IMR-90 (cell line): ENCODE measurements at places on chromosomes 2 and 18. TPM values are rescaled to one million over a fixed set of nuclear protein-coding genes. Genes with fewer than 3 reads are reported as not detected.

- no peak for DNase-seq
These were observed 53.7 kb downstream of the FAM168B start for GRCh38 chr2:131039535-131039907.

- no peak for DNase-seq
These were observed 27.0 kb downstream of the IMPA2 start for GRCh38 chr18:12008181-12008767.

DNA sequence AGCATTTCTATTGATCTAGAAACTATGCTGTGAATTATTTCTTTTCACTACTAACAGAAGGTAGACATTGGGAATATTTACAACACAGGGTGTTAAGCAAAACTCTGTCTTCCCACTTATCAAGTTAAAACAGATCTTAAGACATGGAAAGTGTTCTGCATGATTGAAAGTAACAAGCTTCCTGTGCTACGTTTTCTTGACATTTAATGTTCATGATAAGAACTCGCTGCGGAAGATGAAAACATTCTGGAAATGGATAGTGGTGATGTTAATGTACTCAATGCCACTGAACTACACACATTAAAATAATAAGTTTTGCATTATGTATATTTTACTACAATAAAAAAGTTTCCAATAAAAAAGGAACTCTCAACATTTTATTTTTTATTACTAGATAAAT, 74.4 kb upstream of the SCN7A start:
- DNase-seq, result no peak

GRCh38 chr2:21256006-21256405, 132.2 kb downstream of the TDRD15 start:
- DNase-seq, result no peak

GRCh38 chr2:219520079-219520478, 5.8 kb downstream of the ASIC4 start:
- no peak for DNase-seq

GRCh38 chr2:205642599-205643356, 39.5 kb upstream of the NRP2 start:
- no peak for DNase-seq

DNA sequence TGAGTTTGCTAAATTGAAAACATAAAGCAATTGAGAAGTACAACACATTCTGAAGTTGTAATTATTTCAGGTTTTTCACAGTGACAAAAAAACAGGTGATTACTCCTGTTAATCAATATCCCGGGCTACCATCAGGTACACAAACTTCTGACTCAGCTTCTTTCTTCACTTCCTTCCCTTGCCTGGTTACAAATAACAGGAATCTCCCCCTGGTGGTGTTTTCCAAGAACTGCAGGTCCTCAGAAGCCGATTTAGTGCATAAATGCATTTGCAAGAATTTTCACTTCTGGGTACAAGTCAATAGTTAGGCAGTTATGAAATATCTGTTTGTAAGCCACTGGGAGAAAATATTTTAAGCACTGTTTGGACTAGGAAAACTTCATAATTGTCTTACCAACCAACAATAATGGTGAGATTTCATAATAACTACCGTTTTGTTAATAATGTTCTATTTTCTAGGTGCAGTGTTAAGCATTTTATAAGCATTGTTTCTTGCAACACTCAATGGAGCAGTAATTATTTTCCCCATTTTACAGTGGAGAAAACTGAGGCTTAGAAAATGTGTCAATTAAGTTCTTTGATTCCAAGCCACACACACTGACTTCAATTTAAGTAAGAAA, 12.4 kb upstream of the GMCL1 start:
- peak; percentile 89 for DNase-seq

DNA sequence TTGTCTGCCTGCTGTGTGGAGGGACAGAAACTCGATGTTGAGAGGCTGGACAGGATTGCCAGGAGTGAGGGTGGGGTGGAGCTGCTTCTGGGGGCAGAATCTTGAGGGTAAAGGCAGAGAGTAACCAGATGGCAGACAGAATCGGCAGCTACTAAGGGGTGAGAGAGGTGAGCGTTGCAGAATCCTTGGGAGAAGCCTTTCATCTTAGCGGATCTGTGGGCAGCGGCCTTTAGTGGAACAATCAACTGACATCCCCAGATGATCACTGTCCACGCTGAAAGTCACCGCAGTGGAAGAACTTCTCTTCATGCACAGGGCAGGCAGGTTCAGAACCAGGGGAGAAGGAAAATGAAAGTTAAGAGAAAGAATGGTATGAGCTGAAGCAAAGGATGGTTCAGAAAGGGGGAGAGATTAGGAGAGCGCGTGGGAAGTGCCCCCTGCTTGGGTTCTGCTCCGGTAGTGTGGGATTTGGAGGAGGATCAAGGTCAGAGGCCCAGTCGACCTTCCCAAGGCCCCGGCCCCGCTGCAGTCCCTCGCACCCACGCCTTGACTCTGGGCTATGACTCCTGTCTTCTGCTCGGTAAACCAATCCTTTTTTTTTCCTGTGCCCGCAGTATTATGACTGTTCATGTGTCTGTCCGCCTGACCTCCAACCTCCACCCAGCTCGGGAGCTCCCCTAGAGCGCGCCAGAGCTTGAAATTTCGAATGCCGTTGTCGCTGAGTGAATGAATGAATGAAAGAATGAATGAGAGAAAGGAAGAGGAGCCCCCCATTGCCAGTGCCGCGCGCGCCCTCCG, 584 bp downstream of the BOLA3 start:
- DNase-seq, result peak; percentile 34

- no peak for DNase-seq
These were observed 128.5 kb downstream of the EPHA4 start for GRCh38 chr2:221443645-221444044.

GRCh38 chr2:58405341-58405740, 164.2 kb upstream of the FANCL start:
- no peak for DNase-seq

- no peak for DNase-seq
These were observed 124.2 kb upstream of the MEX3C start for GRCh38 chr18:51321696-51322095.

GRCh38 chr2:99961196-99961913, 181.0 kb downstream of the AFF3 start:
- DNase-seq, result no peak

DNA sequence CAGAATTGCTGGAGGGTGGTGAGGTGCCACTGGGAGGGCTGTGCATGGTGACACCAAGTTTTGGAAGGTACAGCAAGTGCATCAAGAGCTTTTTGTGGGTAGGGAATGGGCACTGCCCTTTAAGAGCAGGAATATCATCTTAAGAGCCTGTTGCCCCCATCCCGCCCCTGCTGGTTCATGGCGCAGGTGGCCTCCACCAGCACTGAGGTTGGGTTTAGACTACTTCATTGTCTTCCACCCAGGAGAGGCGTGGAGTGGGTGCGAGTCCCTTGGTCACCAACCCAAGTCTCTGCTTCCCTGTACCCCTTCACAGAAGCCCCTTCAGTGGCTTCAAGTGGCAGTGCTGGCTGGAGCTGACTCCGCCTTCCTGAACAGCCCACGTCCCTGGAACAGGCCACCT, 7.8 kb downstream of the RNPEPL1 start:
- no peak for DNase-seq

DNA sequence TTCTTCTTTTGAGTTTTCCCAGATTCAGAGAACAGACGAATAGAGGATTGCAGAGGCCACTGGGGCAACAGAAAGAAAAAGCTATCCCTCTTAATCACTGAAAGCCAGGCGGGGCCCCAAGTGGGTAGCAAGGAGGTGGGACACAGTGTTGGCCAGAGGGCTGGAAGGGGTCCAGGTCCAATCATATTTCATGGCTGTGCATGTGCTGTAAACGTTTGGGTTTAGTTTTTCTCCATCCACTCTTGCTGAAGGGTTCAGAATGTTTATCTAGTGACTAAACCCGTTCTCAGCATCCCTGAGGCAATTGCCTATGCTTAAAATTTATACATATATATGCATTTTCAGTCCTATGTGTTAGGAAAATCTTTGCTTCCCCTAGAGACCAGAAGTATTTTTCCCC, 99.4 kb upstream of the EPHA4 start:
- DNase-seq, result peak; percentile 59

DNA sequence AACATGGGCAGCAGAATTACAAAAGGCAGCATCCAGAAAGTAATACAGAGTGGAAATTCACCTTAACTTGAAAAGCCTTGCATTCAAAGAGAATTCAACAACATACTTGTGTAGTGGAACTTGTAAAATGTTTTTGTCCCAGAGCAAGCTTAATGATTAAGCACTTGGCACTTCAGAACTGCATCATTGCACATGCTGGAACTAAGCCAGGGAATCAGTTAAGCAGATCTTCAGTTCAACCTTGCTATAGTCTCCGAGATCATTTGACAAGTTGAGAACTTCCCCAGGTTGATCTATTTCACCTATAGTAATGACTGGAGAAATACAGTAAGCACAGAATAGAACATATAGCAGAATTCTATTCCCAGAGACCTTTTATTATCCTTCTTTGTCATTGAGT, 1337.2 kb upstream of the NXPH2 start:
- no peak for DNase-seq

DNA sequence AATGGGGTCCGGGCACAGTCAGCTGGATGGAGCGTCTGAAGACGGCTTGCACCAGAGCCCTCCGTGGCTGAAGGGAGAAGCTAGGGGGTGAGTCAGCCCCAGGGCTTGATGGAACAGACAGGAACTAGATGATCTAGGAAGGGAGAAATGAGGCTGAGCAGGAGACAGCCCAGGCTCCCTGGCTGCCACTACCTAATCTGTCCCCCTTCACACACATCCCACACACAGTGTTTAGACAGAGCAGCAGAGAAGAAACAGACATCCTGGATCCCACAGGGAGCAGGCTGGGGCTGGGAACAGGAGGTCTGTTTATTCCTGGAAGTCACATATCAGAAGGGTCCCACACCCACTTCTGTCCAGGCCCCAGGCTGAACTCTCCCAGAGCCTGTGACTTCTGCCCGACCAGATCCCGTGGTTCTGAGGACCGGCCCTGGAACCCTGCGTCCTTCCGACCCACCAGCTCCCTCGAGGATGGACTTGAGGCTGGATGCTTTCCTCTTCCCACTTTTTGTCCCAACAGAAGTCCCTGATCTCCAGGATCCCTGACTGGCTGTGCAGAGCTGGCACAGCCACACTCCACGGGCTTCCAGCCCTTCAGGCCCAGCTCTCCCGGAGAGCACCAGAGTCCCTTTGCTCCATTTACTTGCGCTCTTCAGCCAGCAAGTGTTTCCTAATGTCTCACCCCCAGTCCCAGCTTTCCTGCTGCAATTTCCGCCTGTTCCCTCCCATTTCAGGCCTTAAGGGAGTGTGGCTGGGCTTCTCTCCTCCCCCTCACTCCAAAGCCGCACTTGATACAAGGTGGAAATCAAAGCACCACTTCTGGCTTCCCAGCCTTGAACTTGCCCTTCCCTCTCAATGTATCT, 1.5 kb upstream of the GPBAR1 start:
- DNase-seq, result peak; percentile 85

DNA sequence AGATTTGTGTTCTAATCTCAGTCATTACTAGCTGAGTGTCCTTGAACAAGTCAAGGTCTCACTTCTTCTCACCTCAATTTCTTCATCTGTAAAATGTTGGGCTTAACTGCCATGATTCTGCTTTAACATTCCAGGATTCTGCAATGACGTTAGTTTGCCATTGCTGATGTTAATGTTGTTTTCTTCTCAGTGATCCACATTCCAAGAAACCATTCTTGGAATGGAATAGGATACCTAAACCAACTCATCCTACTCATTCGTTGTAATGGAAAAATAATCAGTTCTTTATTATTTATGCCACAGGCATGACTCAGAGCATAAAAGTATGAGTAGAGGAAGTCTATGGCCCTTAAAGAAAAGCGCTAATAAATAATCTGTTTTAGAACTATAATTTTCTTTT, 140.2 kb upstream of the ETAA1 start:
- DNase-seq, result peak; percentile 98

GRCh38 chr2:128215897-128216642, 102.6 kb downstream of the HS6ST1 start:
- no peak for DNase-seq

VWA3B gene
- total RNA-seq, result not detected in 2 replicates

PTPN18 gene
- 7.2 and 9.7 TPM in 2 replicates for total RNA-seq

RAPGEF4 gene
- 3.2 and 3.6 TPM in 2 replicates for total RNA-seq

TTC39C gene
- 20.8 and 22.8 TPM in 2 replicates for total RNA-seq

REEP1 gene
- under 0.01 TPM in 2 replicates for total RNA-seq

PIEZO2 gene
- 3.3 and 4.1 TPM in 2 replicates for total RNA-seq

ABCG5 gene
- not detected in 2 replicates for total RNA-seq

RFX8 gene
- total RNA-seq, result 1.9 and 2.9 TPM in 2 replicates
